A673 (cell line): ENCODE measurements at places on chromosomes 1 and 21. TPM values are rescaled to one million over a fixed set of nuclear protein-coding genes. Genes with fewer than 3 reads are reported as not detected.

DNA sequence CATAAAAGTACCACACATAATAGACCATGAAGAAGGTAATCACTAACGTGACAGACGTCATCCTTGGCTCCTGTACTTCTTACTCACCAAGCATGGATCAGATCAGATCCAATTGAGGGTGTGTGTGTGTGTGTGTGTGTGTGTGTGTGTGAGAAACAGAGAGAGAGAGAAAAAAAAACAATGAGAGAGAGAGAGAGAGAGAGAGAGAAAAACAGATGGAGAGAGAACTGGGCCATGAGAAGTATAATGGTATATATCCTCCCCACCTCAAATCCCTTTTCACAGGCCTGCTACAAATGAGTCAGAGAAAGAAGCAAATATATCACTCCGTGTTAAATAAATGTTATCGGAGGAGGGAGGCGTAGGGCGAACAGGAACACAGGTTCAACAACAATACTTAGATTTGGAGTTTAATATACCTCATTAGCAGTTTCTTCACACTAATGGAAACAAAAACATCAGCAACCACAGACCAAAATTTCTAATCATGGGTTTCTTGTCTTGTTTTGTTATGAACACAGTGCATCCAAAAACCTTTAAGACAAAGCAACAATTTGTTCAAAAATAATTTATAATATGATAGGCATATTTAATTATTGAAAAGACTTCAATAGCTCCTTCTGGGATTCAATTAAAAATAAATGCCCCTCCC, 45.3 kb downstream of the TIAM1 start:
- no peak for DNase-seq

- DNase-seq, result no peak
Measured at GRCh38 chr1:166969074-166969677, 6.2 kb downstream of the ILDR2 start.

Gene ITGB2
- total RNA-seq, result 5.0 and 7.4 TPM in 2 replicates

DNA sequence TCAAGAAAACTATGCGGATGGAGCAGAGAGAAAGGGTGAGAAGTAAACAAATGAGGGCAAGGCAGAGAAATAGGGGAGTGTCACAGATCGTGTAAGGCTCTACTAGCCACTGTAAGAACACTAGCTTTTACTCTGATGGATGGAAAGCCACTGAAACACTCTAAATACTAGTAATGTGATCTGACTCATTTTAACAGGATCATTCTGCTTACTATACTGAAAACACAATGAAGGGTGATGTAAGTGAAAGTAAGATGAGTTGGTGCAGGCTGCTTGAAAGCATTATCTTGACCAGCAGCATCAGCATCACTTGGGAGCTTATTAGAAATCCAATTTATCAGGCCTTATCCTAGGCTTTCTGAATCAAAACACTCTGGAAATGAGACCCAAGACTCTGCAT, 32.7 kb downstream of the TUT4 start:
- DNase-seq, result peak; percentile 12

GRCh38 chr1:212458817-212459216, 26.1 kb downstream of the NENF start:
- peak; percentile 30 for DNase-seq

- DNase-seq, result no peak
Measured at GRCh38 chr21:44518686-44519085, 21.3 kb downstream of the KRTAP10-1 start.
